Activated CD4-positive, alpha-beta T cell treated with anti-CD3 and anti-CD28 coated beads for 24 hours (primary cell): ENCODE measurements at places on chromosomes 5 and 9.

DNA sequence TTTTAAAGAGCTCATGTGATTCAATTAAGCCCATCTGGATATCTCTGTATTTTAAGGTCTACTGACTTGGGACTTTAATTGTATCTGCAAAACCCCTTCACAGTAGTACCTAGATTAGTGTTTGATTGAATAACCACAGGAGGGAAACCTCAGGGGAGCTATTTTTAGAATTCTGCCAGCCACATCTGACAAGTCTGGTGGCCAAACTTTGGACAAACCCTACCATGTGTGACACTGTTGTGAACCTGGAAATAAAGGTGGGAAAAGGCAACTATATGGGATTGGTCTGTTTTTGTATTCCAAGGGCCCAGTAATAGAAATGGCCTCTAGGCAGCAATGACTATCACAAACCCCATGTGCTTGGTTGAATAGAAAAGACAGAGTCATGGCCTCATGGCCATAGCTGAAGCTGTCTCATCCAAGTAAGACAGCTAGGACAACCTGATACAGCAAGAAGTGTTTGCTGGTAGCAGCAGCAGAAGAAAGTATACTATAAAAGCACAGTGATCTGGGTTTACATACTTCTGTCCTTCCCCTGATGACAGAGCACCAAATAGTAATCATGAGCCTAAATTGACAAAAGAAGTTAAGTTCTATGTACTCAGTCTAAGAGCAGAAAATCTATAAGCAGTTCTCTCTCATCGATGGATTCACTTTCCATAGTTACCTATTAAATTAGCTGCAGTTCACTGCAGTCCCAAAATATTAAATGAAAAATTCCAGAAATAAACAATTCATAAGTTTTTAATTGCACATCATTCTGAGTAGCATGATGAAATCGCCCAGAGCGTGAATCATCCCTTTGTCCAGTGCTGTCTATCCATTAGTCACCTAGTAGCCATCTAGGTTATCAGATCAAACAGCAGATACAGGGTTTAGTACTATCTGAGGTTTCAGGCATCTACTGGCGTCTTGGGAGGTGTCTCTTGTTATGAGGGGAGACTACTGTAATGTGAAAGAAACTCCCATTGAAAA is 189.8 kb downstream of the ARHGAP26 start:
- no peak for DNase-seq

DNA sequence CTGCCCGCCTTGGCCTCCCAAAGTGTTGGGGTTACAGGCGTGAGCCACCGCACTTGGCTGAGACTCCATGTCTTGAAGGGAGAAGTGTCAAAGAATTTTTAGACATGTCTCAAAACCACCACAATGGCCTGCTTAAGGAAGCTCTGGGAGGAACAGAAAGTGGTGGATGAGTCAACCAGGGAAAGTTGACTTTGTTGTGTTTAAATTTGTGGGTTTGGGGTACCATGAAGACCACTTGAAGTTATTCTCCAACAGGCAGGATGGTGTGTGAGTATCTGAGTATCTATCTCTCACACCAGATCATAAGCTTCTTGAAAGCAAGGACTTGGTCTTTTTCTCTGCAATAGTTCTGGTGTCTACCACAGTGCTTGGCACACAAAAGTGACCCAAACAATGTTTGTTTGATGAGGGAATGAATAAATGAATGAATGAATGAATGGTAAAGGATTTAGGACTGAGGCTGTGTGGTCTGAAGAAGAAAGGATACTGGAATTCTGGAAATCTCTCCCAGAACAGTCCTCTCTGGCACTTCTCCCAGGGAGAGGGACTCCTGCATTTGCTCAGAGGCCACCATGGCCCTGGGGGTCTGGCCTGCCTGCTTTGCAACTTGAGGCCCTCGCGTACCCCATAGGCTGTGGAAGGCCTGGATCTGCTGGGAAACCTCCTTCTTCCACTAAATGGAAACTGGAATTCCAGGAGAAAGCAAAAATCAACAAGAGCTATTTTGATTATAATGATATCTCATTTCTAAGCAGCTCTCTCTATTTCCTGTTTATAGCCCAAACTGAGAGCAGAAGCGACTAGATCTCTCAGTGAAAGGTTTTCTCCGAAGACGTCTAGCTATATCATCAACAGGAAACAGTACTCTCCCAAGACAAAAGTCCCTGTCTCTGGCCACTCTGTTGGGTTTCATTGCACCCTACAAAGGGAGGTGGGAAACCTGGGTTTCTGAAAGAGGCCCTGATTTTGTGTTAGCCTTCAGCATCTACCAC is 187.9 kb downstream of the PALM2AKAP2 start:
- no peak for DNase-seq

DNA sequence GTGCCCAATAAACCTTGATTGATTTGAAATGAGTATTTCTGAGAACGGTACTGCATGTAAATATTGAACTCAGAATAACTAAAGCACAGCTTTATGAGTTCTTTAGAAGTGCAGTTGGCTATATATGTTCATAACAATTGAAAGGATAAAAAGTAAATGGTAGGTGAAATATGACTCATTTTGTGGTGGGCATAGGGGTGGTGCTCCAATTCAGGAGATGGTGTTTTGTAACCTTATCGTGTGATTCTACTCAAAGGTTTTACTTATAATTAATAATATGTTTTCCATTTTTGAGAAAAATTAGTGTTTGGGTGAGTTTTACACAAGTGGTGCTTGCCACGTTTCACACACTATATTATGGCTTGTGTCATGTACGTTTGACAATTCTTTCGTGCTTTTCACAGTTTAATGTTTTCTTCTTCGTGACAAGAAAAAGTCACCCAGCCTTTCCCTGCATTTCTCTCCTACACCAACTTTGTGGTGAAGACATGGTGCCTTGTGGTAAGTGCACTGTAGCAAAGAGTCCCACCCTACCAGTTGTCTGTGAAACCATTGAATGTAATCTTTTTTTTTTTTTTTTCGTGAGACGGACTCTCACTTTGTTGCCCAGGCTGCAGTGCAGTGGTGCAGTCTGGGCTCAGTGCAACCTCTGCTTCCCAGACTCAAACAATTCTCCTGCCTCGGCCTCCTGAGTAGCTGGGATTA is 492.5 kb upstream of the SGCD start:
- no peak for DNase-seq

DNA sequence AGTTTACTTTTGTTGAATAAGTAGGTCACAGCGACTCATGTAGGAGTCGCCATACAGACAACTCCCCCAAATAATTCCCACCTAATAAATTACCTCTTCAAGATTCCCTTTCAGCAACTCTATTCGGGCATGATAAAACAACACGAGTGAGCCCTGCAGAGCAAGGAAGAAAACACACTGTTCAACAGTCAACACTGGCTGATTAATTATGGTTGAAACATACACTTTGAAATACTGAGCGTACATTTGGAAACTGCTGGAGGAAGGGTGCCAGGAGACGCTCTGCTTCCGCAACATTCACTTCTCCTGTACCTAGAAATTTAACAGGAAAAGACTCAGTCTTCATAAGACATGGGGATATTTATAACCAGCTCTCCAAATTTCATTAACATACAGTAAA is 117.5 kb downstream of the TTC39B start:
- no peak for DNase-seq

DNA sequence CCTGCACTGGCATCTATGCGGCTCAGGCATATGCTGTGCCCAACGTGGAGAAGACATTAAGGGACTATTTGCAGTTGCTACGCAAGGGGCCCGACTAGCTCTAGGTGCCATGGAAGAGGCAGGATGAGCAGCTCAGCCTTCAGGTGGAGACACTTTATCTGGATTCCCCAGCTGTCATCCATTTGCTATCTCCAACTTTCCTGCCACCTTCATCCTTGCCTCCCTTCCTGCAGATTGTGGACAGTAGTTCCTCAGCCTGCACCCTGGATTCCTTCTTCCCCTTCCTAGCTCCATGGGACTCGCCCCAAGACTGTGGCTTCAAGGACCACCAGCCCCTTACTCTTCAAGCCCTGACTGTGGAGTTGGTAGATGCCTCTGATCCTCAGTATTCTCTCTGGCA is 2.0 kb downstream of the SLC35A4 start:
- no peak for DNase-seq

- DNase-seq = no peak
Observed at GRCh38 chr5:14695152-14695551, 30.6 kb downstream of the OTULIN start.

GRCh38 chr5:139926797-139927503 is 116.1 kb downstream of the NRG2 start:
- DNase-seq = no peak

GRCh38 chr9:135289081-135289491 is 190.5 kb upstream of the PPP1R26 start:
- DNase-seq = no peak

DNA sequence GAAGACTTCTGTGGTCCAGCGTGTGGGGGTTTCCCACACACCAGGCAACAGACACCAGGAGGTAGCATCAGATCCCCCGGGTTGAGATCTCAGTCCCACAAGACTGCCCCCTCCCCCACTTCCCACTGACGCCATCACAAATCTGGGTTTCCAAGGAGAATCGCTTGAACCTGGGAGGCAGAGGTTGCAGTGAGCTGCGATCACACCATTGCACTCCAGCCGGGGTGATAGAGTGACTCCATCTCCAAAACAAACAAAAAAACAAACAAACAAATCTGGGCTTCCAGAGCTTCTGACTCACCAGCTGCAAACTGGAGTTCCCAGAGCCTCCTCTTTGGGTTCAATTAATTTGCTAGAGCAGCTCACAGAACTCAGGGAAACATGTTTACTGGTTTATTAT is 4.7 kb upstream of the GBGT1 start:
- DNase-seq = no peak

DNA sequence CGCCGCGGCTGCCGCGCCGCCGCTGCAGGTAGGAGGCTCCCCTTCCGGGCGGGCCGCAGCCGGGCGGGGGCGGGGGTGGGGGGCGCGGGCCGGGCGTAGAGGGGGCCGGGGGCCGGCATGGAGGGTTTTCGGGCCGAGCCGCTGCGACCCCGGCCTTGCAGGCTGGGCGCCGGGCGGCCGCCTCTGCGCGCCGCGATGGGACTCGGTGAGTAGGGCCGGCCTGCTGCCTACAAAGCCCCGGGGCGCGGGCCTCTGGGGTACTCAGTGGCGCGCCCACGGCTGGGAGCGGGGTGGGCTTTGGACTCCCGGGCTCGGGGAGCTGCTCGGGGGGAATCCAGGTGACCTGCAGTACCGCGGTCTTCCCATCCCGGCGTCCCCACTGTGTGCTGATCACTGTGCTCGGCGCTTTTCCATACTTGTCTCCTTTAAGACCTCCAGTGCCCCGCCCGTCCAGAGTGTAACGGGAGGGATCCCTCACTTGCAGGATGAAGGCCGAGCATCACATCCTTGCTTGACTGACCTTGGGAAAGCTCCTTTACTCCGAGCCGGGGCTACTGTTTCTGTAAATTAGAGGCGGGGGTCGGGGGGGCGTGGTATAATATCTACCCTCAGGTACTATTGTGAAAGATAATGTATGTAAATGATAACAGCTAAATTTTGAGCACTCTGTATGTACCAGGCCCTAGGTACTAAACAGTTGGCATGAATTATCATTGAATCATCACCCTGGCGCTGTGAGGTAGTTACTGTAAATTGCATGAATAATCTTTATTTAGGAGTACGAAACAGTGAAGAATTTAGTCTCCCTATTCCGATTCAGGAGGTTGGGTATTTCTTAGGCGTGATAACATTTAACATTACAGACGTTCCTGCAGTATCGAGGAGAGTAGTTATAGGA is 672 bp downstream of the MSANTD3 start:
- no peak for DNase-seq

DNA sequence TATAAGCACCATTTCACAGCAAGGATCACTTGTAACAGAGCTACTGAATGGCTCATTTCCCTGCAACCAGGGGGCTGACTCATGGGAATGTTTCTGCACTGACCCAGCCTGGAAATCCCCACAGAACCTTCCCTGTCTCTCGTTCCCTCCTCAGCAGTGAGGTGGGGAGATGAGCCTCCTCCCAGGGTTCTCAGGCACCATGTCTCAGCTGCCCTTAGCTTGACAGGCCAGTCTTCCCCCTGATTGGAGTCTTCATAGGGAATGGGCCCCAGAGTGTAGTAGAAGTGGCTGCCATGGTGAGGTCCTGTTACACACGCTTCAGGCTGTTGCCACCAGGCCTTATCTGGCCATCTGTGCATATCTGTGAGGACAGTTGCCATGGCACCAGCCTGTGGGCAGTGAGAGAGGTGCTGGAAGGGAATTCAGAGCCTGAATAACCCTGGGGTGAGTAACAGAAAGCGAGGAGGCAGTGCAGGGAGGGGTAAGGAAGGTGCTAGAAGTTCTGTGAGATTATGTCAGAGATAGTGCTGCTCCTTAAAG is 324.4 kb downstream of the ENC1 start:
- DNase-seq = peak; percentile 10

GRCh38 chr9:126802318-126803059 is 2.4 kb upstream of the ZBTB43 start:
- no peak for DNase-seq

- DNase-seq = no peak
Observed at GRCh38 chr5:169801324-169801777, 164.3 kb downstream of the DOCK2 start.

DNA sequence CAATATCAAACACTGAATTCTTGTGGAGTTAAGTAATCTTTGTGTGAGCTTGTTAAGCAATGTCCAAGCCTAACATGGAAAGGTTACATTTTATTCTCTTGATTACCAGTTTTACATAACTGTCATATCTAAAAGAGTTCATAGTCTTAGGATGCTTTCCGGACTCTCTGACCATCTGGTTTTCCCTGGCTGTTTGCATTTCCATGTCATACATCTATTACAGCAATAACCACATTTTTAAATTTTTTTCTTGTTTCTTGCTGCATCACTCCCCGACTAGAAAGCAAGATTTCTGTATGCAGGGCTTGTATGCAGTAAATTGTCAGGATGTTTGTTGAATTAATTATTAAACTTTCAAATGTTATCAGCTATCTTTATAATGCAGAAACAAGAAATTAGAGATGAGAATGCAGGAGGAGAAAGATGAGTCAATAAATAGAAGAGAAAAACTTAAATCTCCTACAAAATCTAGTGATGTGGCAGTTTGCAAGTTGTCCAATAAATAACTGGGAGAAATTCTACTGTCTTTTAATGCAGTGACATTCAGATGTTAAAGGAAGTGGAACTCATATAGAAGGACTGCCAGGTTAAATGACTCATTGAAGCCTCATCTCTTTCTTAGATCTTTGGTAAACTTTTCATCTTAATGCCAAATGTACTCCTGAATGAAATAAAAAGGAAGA is 179.6 kb upstream of the SGCD start:
- DNase-seq = no peak

GRCh38 chr5:1736889-1737711 is 62.5 kb downstream of the MRPL36 start:
- DNase-seq = no peak

DNA sequence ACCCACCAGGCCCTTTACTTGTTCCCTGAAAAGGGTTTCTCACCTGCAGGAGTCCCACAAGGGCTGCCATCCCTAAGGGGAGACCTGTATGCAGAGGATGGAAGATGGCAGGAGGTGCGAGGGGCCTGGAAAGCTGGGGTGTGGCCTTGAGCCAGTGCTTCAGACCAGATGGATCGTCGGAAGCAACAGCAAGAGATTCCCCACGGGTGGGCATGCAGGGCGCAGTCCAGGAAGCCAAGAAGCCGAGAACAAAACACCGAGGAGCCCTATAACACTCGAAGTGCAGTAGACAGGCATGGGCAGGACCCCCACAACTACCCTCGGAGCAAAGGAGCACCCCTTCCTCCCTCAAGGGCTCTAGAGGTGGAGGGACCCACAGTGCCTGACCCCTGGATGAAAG is 24.7 kb upstream of the FRRS1L start:
- no peak for DNase-seq

- DNase-seq = no peak
Observed at GRCh38 chr5:68148096-68148495, 67.5 kb upstream of the PIK3R1 start.
